Activated T-cell treated with anti-CD3 and anti-CD28 coated beads, Interleukin-2, amount 50 U/mL, for 48 hours (primary cell): ENCODE measurements at places on chromosomes 2 and 18.

- DNase-seq: no peak
These were observed 24.8 kb upstream of the TMEM131 start for GRCh38 chr2:98020516-98020915.

GRCh38 chr2:168054657-168055056, 192.7 kb downstream of the STK39 start:
- DNase-seq: no peak

DNA sequence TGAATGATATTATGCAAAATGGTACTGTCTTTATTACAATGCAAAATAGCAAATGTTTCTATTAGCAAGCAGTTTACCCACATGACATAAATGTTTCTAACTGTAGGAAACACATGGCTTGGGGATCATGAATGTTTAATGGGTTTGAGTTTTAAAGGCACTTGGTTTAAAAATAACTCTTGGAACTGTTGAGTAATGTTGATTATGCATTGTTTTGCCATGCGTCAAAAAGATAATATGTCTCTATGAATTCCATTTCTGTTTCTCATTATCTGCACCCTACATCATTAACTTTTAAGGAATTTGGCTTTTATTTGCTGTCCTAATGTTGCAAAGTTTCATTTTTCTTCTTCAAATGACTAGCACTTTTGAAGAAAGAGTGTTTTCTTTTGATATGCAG, 1355.5 kb downstream of the SUCLG1 start:
- DNase-seq: no peak

- DNase-seq: no peak
These were observed 20.7 kb upstream of the COPS8 start for GRCh38 chr2:237065071-237065377.

DNA sequence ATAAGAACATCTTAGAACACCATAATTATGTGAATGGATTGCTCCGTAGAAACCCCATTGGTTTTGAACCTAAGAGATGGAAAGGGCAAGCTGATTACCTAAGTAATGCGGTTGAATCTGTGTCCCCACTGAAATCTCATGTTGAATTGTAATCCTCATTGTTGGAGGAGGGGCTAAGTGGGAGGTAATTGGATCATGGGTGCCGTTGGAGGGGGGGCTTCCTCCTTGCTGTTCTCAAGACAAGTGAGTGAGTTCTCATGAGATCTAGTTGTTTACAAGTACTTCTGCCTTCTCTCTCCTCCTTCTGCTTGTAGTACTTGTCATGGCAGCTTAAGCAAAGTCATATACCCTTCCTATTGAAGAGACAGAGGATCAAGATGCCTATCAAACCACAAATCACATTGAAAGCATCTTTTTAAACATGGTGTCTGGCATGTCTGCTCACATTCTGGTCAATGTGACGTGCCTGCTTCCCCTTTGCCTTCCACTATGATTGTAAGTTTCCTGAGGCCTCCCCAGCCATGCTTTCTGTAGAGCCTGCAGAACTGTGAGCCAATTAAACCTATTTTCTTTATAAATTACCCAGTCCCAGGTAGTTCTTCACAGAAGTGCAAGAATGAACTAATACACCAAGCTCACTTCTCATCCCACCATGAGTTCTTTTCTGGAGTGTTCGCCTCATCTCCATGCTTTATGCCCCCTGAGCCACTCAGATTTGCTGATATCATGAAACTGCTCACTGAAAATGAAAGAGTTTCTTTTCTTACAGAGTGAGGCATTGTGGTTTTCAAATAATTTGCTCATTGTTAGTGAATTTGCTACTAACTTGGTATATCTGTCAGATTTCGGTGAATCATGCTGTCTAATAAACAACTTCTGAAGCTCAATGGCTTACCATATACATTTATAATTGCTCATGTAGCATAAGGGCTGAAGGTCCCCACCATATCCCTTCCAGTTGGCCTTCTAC, 23.6 kb downstream of the KCNE4 start:
- no peak for DNase-seq

GRCh38 chr2:207887500-207887899, 117.8 kb upstream of the FZD5 start:
- no peak for DNase-seq

- no peak for DNase-seq
These were observed 9.4 kb downstream of the CAPG start for GRCh38 chr2:85400541-85401463.

DNA sequence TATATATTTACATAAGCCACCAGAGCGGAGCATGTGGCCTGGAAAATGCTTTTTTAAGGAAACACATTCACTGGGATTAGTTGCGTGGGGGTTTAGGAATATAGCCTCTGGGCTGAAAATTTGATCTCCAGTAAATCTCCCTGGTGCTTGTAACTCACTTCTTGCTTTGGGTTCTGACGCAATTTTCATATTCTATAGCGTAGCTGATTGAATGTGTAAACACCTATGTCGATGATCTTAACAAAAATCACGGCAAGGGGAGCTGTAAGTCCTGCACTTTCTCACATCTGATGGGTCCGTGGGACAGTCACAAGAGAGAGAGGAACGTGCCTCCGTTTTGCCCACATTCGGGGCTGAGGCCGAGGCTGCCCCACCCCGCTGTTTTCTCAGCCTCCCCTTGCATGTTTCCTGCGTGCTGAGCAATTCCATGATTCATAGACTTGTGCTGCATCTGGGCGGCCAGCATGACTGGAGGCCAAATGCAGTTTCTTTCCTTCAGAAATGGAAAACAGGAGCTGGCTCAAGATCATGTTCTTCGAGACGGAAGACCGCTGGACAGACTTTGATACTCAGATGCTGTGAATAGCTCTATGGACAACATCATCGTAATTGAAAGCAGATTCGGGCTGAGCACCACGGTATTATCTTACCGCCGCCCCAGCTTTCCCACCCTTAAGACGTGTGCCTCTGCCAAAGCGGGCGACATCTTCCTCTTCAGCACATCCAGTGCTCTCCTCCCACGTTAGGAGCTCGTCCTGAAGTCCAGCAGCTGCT, 109.2 kb downstream of the TMEM18 start:
- DNase-seq: no peak

- DNase-seq: peak; percentile 69
These were observed 73.4 kb downstream of the INPP4A start for GRCh38 chr2:98518101-98518500.

DNA sequence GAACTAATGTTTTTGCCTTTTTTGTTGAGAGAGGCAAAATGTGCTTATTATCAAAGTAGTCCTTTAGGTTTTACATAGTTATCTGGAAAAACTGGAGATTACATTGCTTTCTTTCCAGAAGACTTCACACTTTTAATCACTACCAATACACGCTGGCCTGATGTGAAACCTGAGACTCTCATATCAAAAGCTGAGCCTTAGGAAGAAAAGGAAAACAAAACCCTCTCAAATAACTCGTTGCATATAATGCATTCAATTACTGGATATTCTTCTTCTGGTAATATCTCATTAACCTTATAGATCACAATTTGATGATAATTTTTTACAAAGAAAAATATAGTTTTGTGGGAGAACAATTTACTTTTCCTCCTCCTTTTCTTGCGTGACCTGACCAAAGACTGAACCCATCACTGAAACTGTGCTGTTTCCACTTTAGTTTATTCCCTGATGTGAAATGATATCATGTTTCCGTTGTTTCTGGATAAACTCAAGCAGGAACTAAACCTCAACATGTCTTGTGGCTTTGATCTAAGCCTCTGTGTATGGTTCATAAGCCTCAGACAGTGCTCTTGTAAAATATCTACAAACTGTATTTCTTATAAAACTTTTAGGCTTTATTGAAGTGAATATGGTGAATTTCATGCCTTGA, 332.4 kb downstream of the GULP1 start:
- DNase-seq: no peak

DNA sequence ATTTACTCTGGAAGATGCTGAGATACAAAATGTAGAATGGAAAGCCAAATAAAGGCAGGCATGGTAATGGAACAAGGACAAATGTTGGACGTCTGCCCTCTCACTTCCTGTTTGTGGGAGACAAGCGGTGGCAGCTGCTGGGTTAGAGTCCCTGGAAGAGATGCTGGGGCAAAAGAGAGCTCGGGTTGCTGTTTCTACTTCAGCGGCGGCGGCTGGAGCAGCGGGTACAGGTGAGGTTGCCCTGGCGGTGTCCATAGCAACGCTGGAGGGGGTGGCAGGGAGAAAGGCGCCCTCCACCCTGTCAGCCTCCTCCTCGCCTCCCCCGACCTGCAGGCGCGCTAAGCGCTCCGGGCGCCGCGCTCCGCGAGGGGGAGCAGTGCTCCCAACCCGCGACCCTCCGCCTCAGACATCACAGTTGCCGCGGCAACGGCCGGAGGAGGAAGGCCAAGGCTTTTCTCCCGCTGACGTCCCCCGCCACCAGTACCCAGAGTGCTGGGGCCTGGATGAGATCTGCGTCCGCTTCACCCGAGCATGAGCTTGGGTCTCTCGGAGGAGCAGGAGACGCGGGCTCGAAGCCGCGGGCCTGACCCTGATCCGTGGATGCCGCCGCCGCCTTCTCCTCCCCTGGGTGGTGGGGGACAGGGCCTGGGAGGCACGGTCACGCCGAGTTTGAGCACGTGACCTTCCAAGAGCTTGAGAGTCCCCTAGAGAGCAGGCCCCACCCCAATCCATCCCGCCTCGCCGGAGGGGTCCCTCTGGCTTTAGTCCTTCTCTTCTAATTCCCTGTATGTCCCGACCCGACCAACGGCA, 65.6 kb downstream of the NOL4 start:
- DNase-seq: peak; percentile 10

GRCh38 chr18:6215888-6216287, 198.8 kb downstream of the L3MBTL4 start:
- no peak for DNase-seq

DNA sequence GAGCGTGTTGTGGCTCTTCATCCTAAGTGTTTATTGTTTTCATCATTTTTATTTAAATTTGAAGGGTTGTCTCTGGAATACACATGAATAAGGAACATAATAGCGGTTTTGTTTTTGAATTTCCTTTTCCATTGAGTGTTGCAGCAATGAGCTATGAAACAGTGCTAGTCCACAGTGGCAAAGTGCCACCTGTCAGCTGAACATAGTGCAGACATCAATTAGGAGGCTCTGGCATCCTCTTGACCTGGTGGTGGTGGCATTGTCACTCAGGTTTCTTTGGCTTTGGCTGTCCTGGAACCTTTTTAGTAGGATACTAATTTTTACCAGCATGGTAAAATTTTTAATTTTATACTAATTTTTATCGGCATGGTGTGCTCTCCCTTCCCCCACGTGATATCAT, 63.2 kb downstream of the UGGT1 start:
- no peak for DNase-seq

- no peak for DNase-seq
These were observed 33.6 kb downstream of the DGKD start for GRCh38 chr2:233387667-233388528.

- peak; percentile 40 for DNase-seq
These were observed 8.6 kb upstream of the RNF152 start for GRCh38 chr18:61901323-61901986.

- DNase-seq: peak; percentile 54
These were observed 228.1 kb upstream of the TRIB2 start for GRCh38 chr2:12488352-12489318.

DNA sequence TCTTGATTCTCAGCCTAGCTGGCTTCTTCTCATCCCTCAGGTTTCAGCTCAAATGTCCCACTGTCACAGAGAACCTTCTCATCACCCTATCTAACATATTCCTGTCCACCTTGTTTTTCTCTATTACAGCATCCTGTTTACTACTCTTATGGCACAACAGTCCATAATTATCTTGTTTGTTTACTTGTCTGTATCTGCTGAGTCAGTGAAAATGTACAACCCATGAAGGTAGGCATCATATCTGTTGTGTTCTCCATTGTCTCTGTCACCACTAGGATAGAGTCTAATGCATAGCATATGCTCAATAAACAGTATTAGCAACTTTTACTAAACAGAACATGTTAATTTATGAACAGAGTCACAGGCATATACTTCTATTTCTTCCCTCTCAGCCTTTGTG, 261.7 kb downstream of the ETAA1 start:
- no peak for DNase-seq

- DNase-seq: peak; percentile 70
These were observed 57.0 kb downstream of the CD28 start for GRCh38 chr2:203763241-203763937.

DNA sequence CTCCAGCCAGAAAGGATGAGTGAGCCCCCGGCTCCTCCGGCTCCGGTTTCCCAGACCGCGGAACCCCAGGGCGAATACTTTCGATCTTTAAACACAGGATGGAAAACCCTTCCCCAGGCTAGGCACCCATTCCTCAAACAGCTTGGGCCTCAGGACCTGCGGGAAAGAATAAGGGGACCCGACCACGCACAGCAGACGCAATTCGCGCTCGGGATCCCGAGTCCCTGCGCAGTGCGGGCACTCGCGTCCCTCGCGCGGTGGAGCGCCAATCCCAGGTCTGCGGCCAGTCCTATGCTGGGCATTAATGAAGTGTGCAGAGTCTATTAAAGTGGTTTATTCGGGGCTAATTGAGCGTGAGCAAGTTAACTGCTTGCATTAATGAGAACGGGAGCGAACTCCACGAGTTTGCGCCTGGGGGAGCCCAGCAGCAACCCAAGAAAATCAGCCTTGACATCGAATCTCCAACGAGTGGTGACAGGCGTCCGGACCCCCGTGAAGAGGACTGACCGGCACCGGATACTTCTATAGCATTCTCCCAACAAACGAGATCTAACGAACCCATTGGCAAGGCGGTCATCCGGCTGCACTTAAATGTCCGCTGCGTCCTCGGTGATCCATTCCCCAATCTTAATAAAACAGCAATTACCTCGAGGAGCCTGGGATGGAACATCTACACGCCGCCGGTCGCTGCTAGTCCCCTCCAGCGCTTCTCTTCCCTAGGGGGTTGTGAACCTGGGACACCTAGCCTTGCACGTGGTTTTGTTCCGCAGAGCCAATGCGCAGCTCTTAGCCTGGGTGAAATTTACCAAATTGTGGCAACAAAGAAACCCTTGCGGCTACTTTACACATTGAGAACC, 1.6 kb downstream of the OSR1 start:
- DNase-seq: peak; percentile 33

GRCh38 chr2:8626572-8626971, 55.3 kb upstream of the ID2 start:
- DNase-seq: no peak
